ENCODE measurements at places on chromosomes 11 and 22.

DNA sequence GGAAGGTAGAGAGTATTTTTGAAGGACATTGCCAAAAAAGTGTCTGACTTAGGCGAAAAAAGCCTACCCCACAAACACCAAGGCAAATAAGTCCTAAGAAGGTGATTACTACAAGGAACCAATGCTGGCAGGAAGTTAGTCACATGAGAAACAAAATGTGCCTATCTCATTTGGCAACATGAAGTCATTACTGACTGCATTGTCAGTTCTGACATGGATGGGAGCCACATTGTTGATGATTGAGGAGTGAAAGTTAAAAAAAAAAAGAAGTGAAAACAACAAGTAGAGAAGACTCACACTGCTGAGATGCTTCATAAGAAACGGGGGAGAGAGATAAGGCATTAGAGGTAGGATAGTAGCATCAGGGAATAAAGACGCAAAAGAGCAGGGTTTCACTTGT, 141.5 kb upstream of the FAT3 start:
- DNase-seq, result no peak

GRCh38 chr22:46090631-46091201, 59.6 kb upstream of the PPARA start:
- no peak for DNase-seq

DNA sequence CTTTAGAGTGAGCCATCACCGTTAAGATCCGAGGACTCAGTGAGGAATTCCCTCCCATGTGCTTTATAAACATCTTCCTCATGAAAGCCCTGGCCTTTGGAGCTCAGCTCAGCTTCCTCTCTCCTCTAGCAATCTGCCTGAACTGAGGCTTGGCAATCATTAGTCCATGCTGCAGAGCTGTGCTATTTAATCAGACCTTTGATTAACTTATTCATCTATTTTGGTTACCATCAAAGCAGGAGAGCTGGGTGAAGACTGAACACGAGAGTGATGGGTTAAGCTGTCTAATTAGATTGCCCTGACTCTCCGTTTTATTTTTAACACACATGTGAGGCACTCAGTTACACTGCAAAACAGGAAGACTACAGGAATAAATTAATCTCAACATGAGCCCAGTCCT, 351.3 kb downstream of the LARGE1 start:
- no peak for DNase-seq

DNA sequence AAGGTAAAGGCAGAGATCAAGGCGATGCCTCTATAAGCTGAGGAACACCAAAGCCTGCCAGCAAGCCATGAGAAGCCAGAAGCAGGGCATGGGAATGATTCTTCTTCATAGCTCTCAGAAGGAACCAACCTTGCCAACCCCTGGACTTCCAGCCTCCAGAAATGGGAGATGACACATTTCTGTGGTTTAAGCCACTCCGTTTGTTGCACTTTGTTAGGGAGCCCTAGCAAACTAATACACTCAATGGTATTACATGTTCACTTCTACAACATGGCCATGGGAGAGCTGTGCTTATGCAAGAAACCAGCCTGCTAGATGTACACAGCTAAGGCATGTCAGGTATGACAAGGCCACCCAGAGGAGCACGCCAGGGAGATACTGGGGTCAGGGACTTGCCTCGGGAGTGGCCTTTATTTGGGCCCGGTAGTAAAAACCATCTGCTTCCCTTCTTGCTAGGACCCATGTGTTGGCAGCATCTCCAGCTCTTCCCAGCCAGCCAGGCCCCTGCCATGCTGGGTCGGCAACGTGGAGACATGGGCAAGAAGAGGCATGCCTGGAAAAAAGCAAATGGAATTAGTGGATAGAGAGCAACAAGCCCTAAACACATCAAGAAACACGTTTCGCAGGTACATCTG, 3.6 kb downstream of the C11orf16 start:
- DNase-seq, result no peak

All from suppressor macrophage treated with lipopolysaccharide for 4 hours (primary cell).